Activated naive CD4-positive, alpha-beta T cell treated with anti-CD3 and anti-CD28 coated beads for 36 hours (primary cell): ENCODE measurements at places on chromosomes 4 and X. TPM values are rescaled to one million over a fixed set of nuclear protein-coding genes. Genes with fewer than 3 reads are reported as not detected.

GRCh38 chr4:85058551-85058950 lies 92.1 kb upstream of the WDFY3 start:
- DNase-seq = no peak
- no peaks in the 10 kb centered on the region for H3K36me3 ChIP-seq
- no peaks in the 10 kb centered on the region for H3K27me3 ChIP-seq

- H3K27ac ChIP-seq = no peak overlapping the region
- no peaks in the 10 kb centered on the region for H3K36me3 ChIP-seq
- H3K4me1 ChIP-seq = peaks cover 61% of the 10 kb centered on the region
- H3K4me3 ChIP-seq = no peak overlapping the region
- no peak for DNase-seq
Observed at GRCh38 chr4:98641376-98641775, 17.0 kb downstream of the TSPAN5 start.

GRCh38 chr4:189838821-189839497 lies 101.7 kb upstream of the FRG1 start:
- H3K36me3 ChIP-seq = no peaks in the 10 kb centered on the region
- no peak overlapping the region for H3K27ac ChIP-seq

DNA sequence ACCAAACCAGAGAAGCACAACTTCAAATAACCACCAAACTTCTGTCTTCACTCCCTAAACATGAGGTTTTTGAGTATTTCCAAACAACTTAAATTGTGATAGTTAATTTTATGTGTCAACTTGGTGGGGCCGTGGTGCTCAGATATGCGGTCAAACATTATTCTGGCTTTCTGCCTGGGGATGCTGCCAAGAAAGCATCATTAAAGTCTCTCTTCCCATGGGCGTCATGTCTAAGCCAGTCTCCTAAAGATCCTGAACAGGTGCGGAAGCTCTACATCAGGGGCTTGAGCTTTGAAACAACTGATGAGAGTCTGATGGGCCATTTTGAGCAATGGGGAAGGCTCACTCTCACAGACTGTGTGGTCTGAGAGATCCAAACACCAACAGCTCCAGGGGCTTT lies 24.1 kb upstream of the SOD3 start:
- H3K27ac ChIP-seq = no peak overlapping the region
- no peak overlapping the region for H3K4me3 ChIP-seq
- no peak for DNase-seq
- no peaks in the 10 kb centered on the region for H3K4me1 ChIP-seq
- H3K36me3 ChIP-seq = no peaks in the 10 kb centered on the region
- no peaks in the 10 kb centered on the region for H3K27me3 ChIP-seq

Gene COL25A1
- total RNA-seq = not detected

GRCh38 chr4:48891028-48891619 lies 15.4 kb downstream of the OCIAD2 start:
- no peaks in the 10 kb centered on the region for H3K4me1 ChIP-seq
- no peak for DNase-seq
- H3K4me3 ChIP-seq = no peak overlapping the region
- peaks cover 70% of the 10 kb centered on the region for H3K36me3 ChIP-seq

DNA sequence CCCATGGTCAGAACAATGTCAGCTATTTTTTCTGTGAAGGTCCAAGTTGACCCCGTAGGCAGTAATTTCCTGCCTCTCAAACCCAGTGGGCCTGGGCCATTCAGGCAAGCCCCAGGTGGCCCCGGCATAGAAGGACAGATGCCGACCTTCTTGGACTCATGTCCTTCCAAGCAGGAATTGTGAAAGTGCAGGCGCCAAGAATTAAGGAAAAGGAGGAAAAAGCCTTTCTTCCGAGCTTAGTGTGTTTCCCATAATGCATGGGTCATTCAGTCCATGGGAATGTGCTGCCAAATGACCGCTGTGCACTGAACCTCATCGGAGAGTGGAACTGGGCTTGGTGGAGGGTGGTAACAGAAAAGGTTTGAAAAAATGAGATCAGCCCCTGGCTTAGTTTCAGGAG lies 196.5 kb upstream of the HS3ST1 start:
- peaks cover 6% of the 10 kb centered on the region for H3K27me3 ChIP-seq
- H3K4me1 ChIP-seq = no peaks in the 10 kb centered on the region
- no peak overlapping the region for H3K27ac ChIP-seq
